Renal cortical epithelial cell (primary cell): ENCODE measurements at places on chromosomes 2 and 18. TPM values are rescaled to one million over a fixed set of nuclear protein-coding genes. Genes with fewer than 3 reads are reported as not detected.

GRCh38 chr2:134250840-134251461 lies 2.9 kb upstream of the MGAT5 start:
- no peak for DNase-seq

GRCh38 chr18:46732201-46732600 lies 24.7 kb downstream of the ST8SIA5 start:
- DNase-seq, result no peak

- peak; percentile 77 for DNase-seq
These were observed 84.6 kb downstream of the COLEC12 start for GRCh38 chr18:415617-416612.

DNA sequence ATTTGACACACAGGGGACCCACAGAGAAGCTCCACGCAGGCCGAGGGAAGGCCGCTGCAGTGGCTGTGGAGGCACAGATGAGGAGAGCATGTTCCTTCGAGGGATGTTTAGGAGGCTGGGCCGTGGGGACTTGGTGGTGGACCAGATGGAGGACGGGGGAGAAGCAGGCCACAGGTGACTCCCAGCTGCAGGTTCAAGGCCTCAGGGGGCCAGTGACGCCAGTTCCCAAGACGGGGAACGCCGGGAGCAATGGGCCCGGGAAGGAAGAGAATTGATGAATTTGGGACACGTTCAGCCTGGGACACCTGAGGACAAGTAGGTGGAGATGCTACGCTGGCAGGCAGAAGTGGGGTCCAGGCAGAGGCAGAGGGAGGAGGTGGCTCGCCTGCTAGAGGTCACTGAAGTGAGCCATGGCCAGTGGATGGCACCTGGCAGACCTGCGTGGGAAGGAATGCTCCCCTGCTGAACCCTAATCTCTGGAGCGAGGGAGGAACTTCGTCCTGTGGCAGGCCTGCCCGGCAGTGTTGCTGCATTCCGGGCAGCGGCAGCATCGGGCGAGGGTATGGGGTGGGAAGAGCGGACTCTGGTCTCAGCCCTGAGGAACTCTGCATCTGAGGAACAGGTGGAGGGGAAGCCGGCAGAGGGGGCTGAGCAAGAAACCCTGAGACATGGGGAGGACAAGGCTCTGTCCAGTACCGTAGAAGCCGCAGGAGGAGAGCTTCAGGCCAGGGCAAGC lies 25.2 kb upstream of the HPCAL1 start:
- peak; percentile 70 for DNase-seq

The SALL3 gene
- total RNA-seq, result 0.17 and 0.94 TPM in 2 replicates

The GALR1 gene
- not detected in 2 replicates for total RNA-seq
